Renal pelvis (tissue), 12 donors: ENCODE measurements at places on chromosomes 7 and 10. TPM values are rescaled to one million over a fixed set of nuclear protein-coding genes. Genes with fewer than 3 reads are reported as not detected.

The NOS3 gene
- 14.2 TPM for polyA plus RNA-seq

The GARIN1A gene
- polyA plus RNA-seq, result 1.4 TPM

DNA sequence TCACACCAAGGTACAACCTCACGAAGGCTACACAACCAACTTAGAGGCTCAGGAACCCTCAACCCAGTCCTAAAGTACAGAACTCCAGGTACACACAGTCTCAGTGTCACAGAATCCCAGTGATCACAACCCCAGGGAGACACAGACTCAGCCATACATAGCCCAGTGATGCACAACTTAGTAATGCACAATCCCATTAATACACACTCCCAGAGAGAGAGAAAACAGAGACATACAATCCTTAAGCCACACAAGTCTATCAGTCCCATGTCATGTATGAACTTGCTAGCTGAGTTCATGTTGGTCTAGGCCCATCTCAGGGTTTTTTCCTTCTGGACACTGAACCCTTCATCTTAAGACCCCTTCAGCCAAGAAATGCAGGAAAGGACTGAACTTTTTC is 4.6 kb downstream of the KCNIP2 start:
- DNase-seq, result no peak

The ABCA13 gene
- 0.70 TPM for polyA plus RNA-seq

DNA sequence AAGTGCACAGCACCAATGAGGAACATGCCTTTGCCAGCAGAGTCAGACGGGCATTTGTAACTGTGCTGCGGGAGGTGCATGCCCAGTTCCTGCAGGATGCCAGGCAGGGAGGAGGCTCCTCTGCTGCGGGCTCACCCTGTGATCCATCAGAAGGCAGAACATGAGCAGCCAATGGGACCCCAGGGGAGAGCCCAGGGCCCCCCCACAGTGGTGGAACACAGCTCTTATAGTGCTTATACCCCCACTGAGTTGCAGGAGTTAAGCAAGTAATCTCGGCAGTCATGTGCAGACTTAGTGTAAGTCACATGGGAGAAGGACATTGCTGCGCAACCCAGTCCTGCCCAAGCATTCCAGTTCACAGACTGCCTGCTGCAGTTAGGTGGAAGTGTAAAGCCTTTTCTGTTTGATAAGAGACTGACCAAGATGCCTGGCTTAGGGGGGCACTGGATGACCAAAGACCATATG is 120.3 kb upstream of the TMEM106B start:
- no peak for DNase-seq

DNA sequence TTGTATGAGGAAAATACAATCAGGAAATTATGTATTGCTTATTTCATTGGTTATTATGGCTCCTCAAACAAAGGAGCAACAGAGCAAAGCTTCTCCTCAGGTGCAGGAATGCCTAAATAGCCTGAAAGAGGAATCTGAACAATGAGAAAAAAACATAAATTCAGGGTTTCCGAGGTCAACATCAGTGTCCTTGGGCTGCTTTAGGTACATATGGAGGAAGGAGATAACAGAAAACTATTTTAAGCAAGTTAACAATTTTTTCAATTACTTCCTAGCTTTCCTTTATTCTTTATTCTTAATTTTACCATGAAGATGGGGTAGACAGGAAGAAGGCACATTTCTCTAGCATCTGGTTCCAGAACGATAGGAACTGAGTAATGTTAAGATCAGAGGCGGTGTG is 14.0 kb downstream of the SLC16A9 start:
- DNase-seq, result no peak

DNA sequence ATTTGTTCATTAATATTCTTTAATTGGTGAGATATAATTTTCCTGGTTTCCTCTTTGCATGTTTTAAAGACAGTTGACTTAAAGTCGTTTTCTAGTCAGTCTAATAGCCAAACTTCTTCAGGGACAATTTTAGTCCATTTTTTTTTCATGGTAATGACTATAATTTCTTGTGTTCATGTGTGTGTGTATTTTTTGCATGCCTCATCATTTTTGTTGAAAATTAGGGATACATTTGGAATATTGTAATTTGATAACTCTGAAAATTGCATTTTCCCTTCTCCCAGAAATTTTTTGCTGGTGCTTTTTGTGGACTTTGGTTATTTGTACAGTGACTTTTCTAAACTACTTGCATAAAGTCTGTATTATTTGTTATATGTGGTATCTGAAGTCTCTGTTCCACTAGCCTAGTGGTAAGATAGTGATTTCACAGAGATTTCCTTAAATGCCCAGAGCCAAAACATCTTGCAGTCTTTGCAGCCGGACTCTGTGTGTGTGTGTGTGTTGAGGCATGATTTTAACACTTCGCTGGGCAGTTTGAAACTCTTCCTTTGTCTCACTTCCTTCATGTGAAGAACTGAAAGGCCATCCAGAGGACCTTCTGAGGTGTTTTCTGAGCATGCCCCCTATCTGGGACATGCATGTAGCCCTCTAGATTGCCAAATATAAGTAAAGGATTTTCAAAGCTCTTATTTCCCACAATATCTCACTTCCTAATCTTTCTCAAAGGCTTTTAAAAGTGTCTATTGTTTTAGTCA is 40.9 kb upstream of the ZNF365 start:
- DNase-seq, result no peak

DNA sequence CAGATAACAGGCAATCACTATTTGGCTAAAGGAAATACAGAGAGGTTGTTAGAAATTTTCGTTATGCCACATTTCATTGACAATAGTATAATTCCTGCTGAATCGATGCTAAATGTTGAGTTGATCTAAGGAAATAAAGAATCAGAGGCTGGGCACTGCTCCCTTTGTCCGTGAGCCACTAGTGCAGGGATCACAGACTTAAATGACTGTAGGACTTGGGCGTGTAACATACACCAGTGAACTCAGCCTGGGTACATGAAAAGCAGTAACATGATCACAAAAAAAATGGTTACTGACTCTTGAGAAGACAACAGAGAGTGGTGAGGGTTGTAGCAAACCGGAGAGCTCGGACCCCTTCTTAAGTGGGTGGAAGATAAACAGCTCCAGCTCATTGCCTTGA is 11.8 kb upstream of the ITGB8 start:
- DNase-seq, result no peak

The AGK gene
- 42.4 TPM for polyA plus RNA-seq

The SGCE gene
- polyA plus RNA-seq, result 89.1 TPM

The CPN1 gene
- 2.3 TPM for polyA plus RNA-seq

DNA sequence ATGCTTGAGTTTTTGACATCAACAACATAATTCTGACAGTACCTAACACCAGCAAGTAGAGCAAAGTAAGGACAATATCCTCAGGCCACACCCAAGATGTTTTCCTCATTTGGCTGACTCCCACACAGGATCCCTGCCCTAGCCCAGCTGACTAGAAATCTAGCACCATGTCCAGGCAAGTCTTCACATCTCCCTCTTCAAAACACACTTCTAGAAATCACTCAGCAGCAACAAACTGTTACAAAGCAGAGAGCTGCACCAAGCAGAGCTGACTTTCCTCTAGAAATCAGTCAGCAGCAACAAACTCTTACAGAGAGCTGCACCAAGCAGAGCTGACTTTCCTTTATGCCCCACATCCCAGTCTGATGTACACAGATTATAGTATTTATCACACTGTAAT is 7.7 kb downstream of the TMEM168 start:
- no peak for DNase-seq

DNA sequence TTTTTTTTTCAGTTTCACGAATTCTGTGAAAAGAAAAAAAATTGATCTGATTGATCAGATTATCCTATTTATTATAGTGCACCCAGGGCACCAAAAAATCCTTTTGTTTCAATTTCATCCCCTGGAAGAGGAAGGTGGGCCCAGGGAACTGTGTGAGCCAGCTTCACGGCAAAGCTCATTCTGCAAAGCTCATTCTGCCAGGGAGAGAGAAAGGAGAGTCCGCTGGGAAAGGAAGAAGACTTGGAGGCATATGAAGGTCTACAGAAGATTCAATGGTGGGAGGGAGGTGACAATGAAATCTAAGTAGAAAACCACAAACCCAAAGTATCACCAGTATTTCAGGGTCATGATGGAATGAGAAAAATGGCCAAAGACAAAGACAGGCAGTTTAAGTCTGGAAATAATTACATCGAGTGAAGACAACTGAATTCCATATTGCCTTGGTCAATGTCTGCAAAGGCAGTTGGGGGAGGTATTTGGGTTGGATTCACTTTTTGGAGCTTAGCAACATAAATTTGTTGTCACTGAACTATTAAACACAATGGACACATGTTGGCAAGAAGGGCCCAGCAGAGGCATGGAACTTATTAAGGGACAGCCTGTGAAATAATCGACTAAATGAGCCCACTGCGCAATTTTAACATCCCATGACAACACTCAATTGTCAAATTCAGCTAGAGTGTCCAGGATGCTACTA is 587.8 kb upstream of the MKI67 start:
- no peak for DNase-seq

- DNase-seq, result no peak
These were observed 11.0 kb downstream of the ZNF713 start for GRCh38 chr7:55898287-55898686.

GRCh38 chr7:101173752-101174244 is 6.3 kb downstream of the NAT16 start:
- no peak for DNase-seq

The CNNM1 gene
- 1.5 TPM for polyA plus RNA-seq

DNA sequence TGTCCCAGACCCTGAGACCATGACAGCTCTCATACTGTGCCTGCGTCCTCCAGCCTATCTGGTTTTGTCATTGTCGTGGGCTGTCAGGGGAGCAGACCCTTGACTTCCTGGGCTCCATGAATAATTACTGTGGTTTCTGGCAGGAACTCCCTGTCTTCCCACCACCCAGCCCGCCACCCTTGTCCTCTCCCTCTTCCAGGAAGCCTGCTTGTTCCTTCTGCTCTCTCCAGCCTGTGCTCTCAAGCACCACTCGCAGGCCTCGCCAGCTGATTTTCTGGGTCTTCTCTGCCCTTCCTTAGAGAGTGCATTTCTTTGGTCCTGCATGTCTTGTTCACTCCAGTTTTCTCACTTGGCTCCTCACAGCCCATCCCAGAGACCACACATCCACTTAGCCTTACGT is 224.5 kb upstream of the INHBA start:
- no peak for DNase-seq

- DNase-seq, result no peak
These were observed 8.9 kb downstream of the FBXL13 start for GRCh38 chr7:103065667-103066066.

The SKIDA1 gene
- polyA plus RNA-seq, result 11.8 TPM

DNA sequence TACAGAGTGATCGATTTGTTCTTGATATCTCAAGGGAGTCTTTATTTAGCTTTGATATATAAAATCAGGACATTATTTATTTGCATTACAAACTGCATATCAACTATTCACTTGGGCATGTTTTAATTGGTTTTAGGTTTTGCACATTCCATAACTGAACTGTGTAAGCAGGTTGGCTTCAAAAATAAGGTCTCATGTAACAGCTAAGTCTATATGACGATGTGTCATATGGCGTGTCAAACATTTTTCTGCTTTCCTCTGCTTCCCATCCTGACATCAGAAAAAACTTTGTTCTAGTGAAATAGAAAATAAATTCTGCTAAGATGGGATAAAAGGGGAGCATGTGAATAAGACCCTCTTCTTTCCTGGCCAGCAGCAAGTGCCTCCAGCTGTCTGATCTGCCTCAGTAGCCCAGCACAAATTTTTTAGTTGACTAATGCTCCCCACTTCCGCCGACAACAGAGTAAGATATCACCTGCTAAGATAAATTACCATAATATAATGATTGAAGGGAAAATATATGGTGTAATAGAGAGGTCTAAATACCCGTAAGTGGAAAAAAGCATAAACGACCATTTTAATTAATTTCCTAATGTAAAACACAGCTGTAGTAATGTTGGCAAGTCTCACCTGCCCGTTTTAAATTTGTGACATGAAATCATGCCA is 180.5 kb downstream of the TAX1BP1 start:
- DNase-seq, result no peak

GRCh38 chr7:155412416-155413253 is 45.3 kb upstream of the EN2 start:
- peak; percentile 50 for DNase-seq

- DNase-seq, result no peak
These were observed 271.7 kb upstream of the C7orf33 start for GRCh38 chr7:148318838-148319237.

GRCh38 chr10:91579329-91579985 is 53.4 kb downstream of the PPP1R3C start:
- no peak for DNase-seq

The TLX1 gene
- 0.05 TPM for polyA plus RNA-seq

The ANXA7 gene
- 88.0 TPM for polyA plus RNA-seq
